ENCODE measurements at places on chromosomes 5 and 9.

DNA sequence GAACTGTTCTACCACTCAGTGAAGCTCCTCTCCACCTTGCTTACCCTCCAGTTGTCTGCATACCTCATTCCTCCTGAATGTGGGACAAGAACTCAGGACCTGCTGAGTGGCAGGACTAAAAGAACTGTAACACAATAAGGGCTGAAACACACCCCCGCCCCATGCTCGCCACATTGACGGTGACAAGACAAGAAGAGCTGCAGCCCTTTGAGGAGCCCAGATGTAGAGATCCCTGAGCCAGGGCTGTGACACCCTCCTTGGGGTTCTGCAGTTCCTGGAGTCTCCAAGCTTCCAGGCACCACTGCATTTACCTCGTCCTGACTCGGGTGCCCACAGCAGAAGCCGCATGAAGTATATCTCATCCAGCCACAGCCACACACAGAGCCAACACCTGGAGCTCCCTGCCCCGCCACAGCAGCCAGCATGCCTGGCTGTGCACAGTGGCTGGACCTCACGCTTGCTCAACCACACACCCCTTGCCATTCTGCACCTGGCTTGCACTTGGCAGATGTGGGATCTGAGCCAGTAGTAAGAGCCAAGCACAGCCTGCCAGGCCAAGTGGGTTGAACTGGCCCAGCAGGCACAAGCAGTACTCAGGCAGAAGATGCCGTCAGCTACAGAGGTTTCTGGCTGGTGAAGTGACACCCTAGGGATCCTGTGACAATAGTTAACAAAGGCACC is 166.1 kb downstream of the RNF180 start:
- no peak for DNase-seq

DNA sequence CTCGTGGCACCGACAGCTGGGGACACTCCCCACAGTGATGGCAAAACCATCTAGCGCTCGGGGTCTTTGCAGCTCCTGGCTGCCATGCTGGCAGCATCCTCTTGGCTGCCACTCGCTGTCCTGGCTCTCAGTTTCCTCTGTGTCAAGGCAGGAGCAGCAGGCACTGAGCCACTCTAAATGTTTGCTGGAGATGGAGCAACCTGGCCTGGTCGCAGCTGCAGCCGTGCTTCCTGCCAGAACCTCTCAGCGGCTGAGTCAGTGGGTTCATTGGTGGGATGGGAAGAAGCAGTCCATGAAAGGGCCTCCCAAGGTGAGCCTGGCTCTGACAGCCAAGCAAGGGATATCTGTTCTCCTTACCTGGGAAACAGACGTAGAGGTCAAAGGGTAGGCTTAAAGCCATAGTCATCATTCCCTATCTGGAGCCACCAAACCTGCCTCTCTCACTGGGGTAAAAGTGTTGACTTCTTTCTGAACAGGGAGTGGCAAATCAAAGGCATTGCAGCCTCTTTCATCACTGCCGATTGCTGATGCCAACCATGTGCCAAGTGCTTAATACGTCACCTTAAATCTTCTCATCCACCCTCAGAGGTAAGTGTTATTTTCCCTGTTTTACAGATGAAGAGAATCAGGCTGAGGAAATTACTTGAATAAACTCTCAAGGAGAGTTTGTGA is 304.8 kb upstream of the ZNF462 start:
- DNase-seq, result no peak

DNA sequence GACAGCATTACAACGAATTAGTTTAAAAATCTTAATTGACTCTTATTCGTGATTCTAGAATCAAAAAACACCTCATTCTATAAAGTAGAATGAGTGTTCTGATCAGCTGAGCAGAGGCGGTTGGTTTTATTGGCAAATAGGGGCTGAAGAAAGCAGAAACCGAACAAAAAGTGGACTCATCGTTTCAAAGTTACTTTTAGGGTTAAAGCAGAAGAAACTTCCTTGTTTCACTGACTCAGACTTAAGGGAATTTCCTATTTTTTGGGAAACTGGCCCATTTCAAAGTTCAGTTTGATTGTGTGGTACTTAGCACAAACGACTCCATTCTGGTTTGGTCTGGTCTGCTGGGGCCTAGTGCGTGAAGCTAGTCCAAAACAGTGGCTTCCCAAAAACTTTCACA is 862 bp upstream of the NDUFB6 start:
- DNase-seq, result no peak

DNA sequence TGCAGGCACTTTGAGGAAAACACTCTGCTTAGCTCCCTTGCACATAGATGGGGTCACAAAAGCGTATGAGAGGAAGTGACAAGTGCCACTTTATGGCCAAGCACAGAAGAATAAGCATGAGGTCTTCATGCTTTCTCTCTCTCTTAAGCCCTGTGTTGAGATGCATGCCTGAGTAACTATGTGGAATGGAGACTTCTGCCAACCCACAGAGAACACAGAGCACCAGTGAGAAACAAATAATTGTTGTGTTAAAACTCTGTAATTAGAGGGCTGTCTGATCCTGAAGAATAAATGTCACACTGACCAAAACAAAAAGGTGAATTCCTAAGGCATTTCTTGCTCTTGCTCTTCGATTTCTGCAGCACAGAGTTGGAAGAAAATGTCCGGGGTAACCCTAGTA is 488.5 kb downstream of the CTNND2 start:
- no peak for DNase-seq

DNA sequence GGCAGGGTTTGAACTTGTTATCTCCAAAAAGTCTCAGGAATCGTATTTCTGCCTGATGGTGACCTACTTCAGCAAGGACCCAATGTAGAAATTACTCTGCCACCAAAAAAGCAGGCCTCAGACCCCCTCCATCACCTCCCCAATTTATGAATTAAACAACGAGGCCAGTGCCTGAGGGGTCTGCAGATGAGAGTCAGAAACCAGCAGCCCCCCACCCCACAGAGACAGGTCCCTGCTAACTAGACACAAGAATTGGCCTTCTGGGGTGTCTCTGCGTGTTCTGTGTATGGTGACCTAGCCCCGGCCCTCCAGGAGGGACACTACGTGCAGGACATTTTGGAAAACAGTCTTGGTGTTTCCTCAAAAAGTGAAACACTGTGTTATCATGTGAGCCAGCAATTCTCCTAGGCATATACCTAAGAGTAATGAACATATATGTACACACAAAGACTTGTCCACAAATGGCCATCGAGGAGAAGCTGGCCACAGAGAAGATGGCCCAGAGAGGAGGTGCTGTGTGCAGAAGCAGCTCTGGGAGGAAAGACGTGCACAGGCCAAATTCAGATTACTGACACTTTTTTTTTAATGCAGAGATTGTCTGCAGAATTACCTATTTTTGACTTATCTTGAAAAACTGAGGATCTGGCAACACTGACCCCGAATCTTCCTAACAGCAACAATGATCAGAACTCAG is 93.8 kb downstream of the ADAMTS2 start:
- no peak for DNase-seq

Measured in WTC11 (cell line).